IPS DF 6.9 (cell line): ENCODE measurements at places on chromosomes 16 and 17.

- H3K36me3 ChIP-seq: no peaks in the 10 kb centered on the region
- DNase-seq: no peak
- H3K4me3 ChIP-seq: no peak overlapping the region
- no peak overlapping the region for H3K27ac ChIP-seq
- H3K27me3 ChIP-seq: no peaks in the 10 kb centered on the region
- H3K4me1 ChIP-seq: no peaks in the 10 kb centered on the region
Observed at GRCh38 chr16:9419161-9419560, 327.7 kb downstream of the HAPSTR1 start.

DNA sequence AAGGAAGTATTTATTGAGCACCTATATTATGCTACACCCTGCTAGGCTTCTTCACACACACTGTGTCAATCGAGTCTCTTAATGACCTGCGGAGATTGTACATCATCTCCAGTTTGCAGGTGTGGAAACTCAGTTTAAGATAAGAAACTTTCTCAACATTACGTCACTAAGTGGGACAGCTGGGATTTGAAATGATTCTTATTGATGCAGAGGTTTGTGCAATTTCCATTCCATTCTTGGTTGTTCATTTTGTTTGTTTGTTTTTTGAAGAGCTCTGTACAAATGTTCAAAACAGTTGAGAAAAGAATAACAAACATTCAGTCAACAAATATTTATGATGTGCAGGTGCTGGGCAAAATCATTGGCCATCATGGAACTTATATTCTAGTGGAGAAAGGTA, 84.8 kb downstream of the MAP2K6 start:
- no peak for DNase-seq
- H3K27me3 ChIP-seq: no peaks in the 10 kb centered on the region
- no peak overlapping the region for H3K27ac ChIP-seq

- no peak overlapping the region for H3K4me3 ChIP-seq
- no peak overlapping the region for H3K27ac ChIP-seq
- no peaks in the 10 kb centered on the region for H3K27me3 ChIP-seq
Observed at GRCh38 chr17:50841277-50841948, 6.0 kb downstream of the WFIKKN2 start.

- H3K4me1 ChIP-seq: no peaks in the 10 kb centered on the region
- H3K27me3 ChIP-seq: no peaks in the 10 kb centered on the region
Observed at GRCh38 chr16:15650019-15650697, at the start of gene NDE1. TSS of gene NDE1 (plus strand) at chr16:15650245. CDS start at chr16:15664779, 14,534 bp downstream.

DNA sequence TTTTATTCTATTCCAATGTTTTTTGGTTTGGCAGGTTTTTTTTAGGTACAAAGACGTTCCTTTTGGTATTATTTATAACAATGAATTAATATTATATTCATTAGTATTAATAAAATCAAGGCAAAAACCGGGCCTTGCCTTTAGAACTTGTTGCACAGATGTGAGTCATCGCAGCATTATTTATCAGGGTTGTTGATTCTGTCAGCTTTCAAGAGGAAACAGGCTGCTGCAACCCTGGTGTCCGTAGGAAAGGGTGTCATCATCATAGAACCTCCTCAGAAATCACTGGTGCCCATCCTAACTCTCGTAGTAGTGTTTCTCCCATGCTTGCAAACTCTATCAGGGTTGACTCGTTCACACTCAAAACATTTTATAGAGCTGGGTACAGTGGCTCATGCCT, 10.2 kb upstream of the LRRC37B start:
- H3K27me3 ChIP-seq: no peaks in the 10 kb centered on the region
- H3K27ac ChIP-seq: no peak overlapping the region
- H3K36me3 ChIP-seq: peaks cover 13% of the 10 kb centered on the region; the same call in 1 of the 2 replicates
- no peak for DNase-seq

DNA sequence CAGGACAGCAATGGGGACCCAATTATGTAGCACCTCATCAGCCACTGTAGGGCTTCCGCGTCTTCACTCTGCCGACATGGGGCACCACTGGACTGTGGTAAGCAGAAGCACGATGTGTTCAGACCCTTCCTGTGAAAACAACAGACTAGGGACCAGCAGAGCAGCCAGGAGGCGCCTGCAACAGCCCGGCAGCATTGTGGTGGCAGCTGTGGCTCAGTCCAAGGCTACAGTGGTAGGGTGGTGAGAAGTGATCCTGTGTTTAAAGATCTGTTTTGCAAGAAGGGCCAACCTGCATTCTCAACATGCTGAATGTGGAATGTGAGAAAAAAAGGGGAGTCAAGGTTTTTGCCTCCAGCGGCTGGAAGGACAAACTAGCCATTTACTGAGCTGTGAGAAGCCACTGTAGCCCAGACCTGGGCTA, 80.8 kb downstream of the GAS7 start:
- peaks cover 12% of the 10 kb centered on the region; the same call in 1 of the 2 replicates for H3K4me1 ChIP-seq
- no peaks in the 10 kb centered on the region for H3K27me3 ChIP-seq
- no peaks in the 10 kb centered on the region for H3K36me3 ChIP-seq
- H3K4me3 ChIP-seq: no peak overlapping the region
- DNase-seq: no peak
- no peak overlapping the region for H3K27ac ChIP-seq
